ENCODE measurements at places on chromosomes 6 and 20.

DNA sequence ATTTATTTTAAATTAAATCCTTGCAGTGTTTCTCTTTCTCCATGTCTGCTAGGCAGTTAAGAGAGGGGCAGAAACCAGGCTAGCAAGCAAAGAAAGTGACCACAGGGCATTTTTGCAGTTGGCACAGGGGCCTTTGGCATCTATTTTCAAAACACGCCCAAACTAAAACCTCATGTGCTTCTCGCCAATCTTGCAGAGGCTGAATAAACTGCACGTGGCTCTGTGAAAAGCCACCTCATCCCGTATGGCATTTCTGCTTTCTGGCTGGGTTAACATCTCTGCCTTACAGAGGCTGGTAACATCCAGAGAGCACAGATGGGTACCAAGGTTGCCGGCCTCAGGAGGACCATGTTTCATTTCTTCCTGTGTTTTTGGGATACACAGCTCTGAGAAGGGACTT lies 54.6 kb downstream of the GJA10 start:
- DNase-seq: no peak

GRCh38 chr6:25165177-25165576 lies 114.0 kb upstream of the CARMIL1 start:
- no peak for DNase-seq

DNA sequence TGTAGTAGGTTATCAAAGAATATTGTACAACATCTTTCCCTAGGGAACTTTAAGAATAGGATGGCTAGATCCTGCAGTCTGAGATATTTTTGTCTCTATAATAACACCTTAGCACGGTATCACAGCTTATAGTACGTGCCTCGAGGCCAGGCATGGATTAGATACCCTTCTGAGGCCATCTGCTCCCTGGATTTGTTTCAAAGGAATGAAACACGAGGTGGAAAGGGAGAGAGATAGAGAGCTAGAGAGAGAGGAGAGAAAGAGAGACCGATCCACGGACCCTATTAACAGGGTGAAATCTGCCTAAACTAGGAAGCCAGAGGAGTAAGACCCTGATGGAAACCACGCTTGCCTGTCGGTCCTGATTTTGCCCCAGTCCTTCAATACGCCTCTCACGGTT lies 92.5 kb downstream of the CD83 start:
- DNase-seq: no peak

DNA sequence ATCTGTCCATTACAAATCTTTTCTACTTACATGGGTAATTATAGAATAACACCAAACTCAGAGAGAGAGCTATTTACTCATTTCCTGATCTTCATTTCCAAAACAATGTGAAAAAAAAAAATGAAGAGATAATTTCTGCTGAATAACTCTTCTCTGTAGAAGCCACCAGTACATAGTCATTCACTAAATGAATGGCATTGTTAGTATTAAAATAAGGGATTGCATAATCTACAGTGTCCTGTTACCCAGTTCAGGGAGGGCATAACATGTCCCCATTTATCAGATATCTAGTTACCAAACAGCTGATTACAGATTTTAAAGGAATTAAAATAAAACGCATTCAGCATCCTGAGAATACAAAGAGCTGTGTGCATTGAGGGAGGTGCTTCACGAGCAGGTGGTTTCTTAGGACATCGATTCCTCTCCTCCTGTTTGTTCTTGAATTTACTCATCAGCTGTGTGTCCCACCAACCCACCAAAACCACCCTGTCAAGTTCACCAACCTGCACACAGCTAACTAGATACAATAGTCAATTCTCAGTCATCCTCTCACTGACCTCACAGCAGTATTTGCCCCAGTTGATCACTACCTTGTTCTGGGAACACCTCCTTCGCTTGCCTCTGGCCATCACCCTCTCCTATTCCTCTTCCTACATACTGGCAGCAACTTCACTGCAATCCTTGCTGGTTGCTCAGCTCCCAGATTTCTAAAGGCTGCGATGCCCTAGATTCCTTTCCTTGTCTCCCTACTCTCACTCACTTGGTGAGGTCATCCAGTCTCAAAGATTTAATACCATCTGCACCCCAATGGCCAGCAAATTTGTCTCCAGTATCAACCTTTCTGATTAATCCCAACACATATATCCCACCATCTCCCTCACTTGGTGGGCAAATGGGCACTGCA lies 18.7 kb downstream of the CNKSR3 start:
- no peak for DNase-seq

GRCh38 chr20:19347943-19348456 lies 135.6 kb downstream of the SLC24A3 start:
- DNase-seq: no peak

DNA sequence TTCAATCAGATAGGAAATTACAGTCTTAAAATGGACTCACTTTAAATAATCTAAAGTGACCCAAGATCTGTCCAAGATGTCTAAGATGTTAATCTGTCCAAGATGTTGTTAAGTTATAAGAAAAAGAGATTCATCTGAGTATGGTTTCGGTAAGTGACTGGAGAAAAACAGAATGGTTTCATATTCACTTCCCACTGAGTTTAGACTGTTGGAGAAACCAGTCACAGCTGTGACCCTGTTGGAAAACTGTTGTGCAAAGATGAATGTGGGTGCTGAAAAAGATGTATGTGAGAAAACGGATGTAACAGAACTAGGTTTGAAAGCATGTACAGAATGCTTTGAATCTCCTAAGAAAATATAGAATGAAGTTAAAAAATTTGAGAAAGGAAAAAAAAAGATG lies 325.9 kb downstream of the COL12A1 start:
- DNase-seq: no peak

GRCh38 chr6:15509335-15509933 lies 153.4 kb downstream of the DTNBP1 start:
- no peak for DNase-seq

- DNase-seq: no peak
These were observed 24.9 kb downstream of the COL21A1 start for GRCh38 chr6:56222499-56222898.

DNA sequence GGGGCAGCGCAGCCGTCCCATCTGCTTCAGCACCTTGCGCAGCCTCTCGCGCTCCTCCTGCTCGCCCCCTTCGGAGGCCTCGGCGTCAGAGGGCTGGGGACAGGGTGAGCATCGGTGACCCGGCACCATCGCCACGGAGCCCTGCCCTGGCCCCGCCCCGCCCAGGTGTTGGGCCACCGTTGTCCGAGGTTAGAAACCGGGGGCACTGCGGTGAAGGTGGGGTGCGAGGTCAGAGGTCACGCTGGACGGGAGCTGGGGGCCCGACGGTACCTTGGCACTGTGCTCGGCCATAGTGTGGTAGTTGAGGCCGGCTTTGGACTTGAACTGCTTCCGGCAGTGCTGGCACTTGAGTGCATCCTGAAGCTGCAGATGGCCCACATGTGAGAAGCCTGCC lies 6.4 kb downstream of the ZNF512B start:
- no peak for DNase-seq
